Pancreas (tissue), 10 donors: ENCODE measurements at places on chromosomes 5 and 9.
A peak's percentile ranks its signal among the peaks of the same experiment; 100 is the strongest.

- DNase-seq, result no peak
Observed at GRCh38 chr5:15074651-15075050, 203.1 kb upstream of the ANKH start.

- no peak for DNase-seq
Observed at GRCh38 chr9:96491079-96491879, 41.3 kb downstream of the HABP4 start.

- DNase-seq, result no peak
Observed at GRCh38 chr9:26415528-26415927, 477.1 kb downstream of the CAAP1 start.

DNA sequence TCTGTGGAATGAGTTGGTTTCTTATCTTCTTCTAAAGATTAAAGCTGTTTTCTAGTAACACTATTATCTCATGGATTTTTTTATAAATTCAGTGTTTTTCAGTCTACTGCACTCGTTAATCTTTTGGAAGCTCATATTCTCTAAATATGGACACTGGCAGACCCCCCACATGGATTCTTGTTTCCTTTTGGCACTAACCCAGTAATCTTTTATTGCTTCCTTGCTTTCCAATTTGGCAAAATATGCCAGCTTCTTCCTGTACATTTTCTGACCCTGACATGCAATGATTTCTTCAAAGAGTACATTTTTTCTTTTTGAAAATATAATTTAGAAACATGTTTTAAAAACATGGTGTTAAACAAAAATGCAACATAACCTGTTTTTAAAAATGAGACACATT lies 474.2 kb upstream of the FTMT start:
- DNase-seq, result no peak

GRCh38 chr9:35651956-35652828 lies 1.5 kb upstream of the SIT1 start:
- DNase-seq, result no peak

- DNase-seq, result no peak
Observed at GRCh38 chr5:149580808-149581191, 498 bp upstream of the ARHGEF37 start.

- DNase-seq, result no peak
Observed at GRCh38 chr9:127754099-127755060, 19.3 kb upstream of the TOR2A start.

GRCh38 chr5:68333649-68334552 lies 118.3 kb downstream of the PIK3R1 start:
- DNase-seq, result no peak

GRCh38 chr5:113450462-113450861 lies 15.7 kb upstream of the TSSK1B start:
- DNase-seq, result no peak

GRCh38 chr9:96567203-96567700 lies 52.4 kb downstream of the CDC14B start:
- no peak for DNase-seq

DNA sequence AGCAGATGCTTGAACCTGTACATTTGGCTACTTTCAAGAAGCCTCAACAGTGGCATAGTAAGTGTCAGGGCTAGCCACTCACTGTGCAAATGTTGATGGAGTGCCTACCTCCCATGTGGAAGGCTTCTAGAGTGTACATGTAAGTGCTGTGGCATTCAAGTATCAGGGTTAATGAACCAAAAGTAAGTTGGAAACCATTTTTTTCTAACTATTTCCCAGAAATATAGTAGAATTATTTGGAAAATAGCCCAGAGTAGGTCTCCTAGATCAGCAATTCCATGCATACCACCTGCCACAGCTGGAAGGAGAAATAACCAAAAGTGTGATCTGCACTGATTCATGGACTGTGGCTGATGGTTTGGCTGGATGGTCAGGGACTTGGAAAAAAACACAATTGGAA lies 53.3 kb downstream of the FOXD1 start:
- no peak for DNase-seq

DNA sequence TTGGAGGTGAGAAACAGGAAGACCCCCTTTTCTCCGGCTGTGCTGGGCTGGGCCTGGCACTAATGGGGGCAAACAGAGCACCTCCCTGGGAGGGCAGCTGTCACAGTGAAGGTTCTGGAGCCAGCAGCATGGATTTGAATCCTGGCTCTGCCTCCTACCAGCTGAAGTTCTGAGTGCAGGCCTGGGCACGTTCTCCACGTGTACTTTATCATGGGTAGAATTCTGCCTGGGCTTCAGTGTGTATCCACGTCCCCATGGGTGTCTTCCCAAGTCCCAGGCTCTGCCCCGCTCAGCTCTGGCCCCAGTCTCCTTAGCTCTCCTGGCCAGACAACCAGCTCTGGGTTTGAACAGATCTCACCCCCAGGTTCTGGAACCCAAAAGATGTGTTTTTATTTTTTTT lies 223.2 kb downstream of the PBX3 start:
- DNase-seq, result no peak

DNA sequence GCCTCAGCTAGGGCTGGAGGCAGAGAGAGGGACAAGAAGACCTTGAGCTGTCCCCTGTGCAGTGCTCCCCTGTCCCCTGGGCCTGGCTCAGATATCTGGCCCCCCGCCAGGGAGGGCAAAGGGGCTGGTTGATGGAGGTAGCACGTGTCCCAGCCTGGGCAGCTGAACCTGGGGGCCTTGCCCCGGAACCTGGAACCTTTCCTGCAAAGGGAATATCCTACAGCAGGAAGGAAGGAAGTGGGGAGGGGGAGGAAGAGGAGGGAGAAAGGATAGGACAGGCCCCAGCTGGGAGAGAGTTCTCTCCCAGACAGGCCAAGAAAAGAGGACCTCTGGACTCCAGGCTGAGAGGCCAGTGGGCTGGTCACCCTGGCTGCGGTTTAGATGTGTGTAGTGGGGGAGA lies 27.6 kb upstream of the PSD2 start:
- peak; percentile 80 for DNase-seq

GRCh38 chr5:91058575-91058974 lies 324.5 kb downstream of the ARRDC3 start:
- DNase-seq, result no peak

- peak; percentile 67 for DNase-seq
Observed at GRCh38 chr5:153968761-153969562, 69.7 kb downstream of the FAM114A2 start.

DNA sequence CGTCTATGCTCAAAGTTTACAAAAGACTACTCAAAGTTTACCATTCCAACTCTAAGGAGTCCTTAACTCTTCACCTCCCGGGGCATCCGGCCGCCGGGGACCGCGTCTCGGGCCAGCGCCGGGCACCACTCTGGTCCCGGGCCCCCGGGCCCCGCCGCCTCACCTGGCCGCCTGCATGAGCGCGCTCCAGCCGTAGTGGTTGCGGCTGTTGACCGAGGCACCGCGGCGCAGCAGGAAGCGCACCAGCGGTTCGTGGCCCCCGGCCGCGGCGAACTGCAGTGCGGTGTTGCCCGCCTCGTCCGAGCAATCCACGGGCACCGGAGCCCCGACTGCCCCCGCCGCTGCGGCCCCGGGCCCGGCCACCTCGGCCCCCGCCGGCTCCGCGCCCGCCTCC lies 388 bp downstream of the ANKS6 start:
- peak; percentile 48 for DNase-seq

- DNase-seq, result no peak
Observed at GRCh38 chr5:81361600-81361999, 32.3 kb downstream of the ACOT12 start.

DNA sequence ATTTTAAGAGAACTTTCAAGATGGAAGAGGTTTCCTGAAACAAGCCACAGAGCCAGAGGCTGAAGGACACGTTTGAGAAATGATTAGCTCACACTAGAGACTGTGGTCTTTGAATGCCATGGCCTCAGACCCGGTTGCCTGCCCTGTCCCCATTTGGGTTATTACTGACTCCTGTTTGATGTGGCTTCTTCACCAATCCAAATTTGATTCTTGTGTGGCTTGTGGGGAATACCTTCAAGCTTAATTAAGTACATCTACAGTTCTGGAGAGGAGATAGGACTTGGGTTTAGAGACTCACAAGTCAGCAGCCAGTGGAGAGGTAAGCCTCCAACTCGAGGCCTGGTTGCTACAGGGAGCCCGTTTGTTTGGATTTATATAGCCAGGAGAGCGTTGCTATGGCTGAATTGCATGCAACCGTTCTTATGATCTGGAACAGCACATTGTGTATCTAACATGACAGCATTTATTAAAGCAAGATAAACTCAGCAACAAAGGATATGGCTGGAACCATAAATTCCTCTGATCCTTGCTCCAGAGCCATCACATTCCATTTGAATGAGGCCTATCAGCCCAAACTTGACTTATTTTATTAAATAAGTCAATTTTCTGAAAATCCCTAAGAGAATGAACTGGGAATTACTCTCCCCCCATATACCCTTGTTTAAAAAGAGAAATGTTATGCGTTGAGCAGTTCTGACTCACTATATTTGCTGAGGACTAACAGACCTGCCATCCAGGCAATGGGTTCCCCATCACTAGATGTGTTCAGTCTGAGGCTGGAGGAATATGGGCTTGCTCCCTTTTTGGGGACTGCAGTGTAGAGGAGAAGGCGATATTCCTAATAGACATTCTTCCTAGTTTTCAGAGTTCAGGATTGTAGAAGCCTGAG lies 88.4 kb upstream of the TNFSF8 start:
- DNase-seq, result no peak

DNA sequence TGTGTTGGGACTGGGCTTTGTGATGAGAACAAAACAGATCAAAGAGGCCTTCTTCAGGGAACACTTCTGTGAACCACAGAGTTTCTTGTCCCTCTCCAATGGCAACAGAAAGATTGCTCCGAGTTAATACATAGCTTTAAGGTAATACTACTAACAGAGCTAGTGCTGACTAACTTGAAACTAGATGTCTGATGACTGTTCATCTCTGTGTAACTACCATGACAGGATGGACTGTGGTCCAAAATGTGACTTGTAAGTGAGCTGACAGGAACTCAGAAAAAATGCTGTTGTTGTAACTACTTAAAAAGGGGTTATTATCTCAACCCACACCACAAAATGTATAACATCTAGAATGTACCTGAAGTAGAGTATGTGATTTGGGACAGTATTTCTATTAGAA lies 630.2 kb upstream of the DMAC1 start:
- no peak for DNase-seq
